ENCODE measurements at places on chromosomes 11 and 22. TPM values are rescaled to one million over a fixed set of nuclear protein-coding genes. Genes with fewer than 3 reads are reported as not detected.

- DNase-seq = no peak
- H3K4me3 ChIP-seq = no peak overlapping the region
- no peaks in the 10 kb centered on the region for H3K36me3 ChIP-seq
- no peak overlapping the region for H3K27ac ChIP-seq
Measured at GRCh38 chr11:133134314-133135173, 397.8 kb downstream of the OPCML start.

The SLC43A3 gene
- total RNA-seq = 49.5 TPM

GRCh38 chr11:1913271-1914060 is 6.0 kb upstream of the TNNT3 start:
- no peak for DNase-seq
- H3K36me3 ChIP-seq = no peaks in the 10 kb centered on the region
- H3K27ac ChIP-seq = no peak overlapping the region
- peaks cover 8% of the 10 kb centered on the region for H3K4me1 ChIP-seq

DNA sequence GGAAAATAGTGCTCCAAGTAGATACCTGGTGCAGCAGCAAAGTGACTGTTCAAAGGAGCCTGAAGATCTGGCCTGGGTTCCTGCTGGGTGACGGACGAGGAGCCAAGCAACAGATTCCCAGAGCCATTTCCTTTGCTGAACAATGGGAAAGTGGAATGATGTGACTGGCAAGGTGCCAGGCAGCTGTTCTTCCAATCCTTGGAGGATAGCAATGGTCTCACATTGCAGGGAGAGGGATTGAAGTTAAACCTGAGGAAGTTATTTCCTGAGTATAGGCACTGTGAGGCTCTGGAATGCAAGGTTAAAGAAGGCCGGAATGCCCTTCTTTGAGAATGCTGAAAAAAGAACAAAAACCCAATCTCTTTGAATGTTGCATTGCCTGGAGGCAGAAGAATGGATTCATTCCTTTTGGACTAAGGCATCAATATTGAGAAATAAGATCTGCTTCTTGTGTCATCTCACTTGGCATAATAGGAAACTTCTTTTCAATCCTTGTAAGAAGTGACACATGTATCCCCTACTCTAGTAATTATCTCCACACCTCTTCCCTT is 223.8 kb downstream of the BLID start:
- no peak overlapping the region for H3K27ac ChIP-seq

The SIAE gene
- 2.8 TPM for total RNA-seq

DNA sequence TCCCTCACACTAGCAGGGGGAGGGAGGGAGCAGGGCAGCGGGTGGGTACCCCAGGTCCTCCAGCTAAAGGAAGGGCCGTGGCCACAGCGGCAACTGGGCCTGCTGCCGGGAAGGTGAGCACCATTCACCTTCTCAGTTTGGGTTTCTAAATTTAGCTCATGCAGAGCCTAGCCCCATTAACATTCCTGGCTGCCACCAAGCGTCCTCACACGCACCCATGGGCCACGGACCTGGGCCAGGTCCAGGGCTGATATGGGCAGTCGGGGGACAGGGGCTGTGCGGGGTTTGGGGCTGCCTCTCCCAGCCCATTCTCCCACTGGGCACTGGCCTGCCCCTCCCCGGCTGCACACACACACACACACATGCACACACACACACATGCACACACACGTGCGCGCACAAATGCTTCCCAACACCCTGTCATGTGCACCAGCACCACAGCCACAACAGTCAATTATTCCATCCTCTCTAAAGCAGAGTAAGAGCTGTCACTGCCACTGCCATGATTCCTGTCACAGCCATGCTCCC is 28.7 kb downstream of the SYT7 start:
- no peak for DNase-seq
- H3K27ac ChIP-seq = no peak overlapping the region
- peaks cover 8% of the 10 kb centered on the region for H3K4me1 ChIP-seq
- peaks cover 92% of the 10 kb centered on the region for H3K27me3 ChIP-seq

The MCHR1 gene
- total RNA-seq = not detected

The PDE2A gene
- not detected for total RNA-seq

DNA sequence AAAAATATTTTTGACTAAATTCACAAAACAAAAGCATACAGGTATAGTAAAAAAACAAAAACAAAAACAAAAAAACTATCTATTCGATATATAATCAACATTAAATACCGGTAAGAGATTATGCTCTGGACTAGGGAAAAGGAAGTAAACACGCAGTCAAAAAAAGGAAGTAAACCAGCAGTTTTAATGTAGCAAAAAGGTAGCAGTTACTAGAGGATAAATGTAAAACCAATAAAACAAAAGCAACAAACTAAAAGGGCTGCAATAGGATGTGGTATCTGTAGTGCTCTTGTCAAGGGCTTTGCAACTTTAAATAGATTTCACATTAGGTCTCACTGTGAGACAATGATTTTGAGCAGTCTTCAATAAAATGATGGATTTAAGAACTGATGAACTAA is 2.4 kb downstream of the TRIM22 start:
- no peak overlapping the region for H3K27ac ChIP-seq
- no peaks in the 10 kb centered on the region for H3K27me3 ChIP-seq

DNA sequence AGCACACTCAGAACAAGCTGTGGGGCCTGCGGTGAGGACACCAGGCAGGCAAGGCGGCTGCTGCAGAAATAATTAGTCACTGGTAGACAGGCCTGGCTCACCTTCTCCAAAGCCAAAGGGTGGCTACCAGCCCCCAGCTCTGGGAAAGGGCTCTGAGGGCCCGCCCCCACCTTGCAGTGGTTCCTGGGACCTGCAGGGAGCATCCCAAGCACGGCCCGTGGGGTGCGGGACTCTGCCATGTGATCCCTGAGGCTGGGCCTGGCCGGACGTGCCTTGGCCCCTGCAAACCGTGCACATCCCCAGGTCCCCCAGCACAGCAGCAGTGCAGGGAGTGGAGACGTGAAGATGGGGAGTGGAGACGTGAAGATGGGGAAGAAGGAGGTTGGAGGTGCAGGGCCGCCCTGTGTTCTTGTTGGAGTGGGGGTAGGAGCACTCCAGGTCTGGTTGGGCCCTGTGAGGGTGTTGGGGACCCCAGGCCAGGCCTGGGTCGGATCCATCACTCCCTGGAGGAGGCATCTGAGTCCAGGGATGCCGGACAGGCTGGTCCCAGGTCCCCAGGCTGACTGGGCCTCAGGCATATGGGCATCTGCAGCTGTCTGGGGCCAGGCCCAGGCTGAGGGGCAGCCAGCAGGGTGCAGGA is 41.9 kb downstream of the RTN4R start:
- H3K36me3 ChIP-seq = no peaks in the 10 kb centered on the region
- DNase-seq = no peak
- no peaks in the 10 kb centered on the region for H3K4me1 ChIP-seq
- H3K27me3 ChIP-seq = peaks cover 28% of the 10 kb centered on the region

DNA sequence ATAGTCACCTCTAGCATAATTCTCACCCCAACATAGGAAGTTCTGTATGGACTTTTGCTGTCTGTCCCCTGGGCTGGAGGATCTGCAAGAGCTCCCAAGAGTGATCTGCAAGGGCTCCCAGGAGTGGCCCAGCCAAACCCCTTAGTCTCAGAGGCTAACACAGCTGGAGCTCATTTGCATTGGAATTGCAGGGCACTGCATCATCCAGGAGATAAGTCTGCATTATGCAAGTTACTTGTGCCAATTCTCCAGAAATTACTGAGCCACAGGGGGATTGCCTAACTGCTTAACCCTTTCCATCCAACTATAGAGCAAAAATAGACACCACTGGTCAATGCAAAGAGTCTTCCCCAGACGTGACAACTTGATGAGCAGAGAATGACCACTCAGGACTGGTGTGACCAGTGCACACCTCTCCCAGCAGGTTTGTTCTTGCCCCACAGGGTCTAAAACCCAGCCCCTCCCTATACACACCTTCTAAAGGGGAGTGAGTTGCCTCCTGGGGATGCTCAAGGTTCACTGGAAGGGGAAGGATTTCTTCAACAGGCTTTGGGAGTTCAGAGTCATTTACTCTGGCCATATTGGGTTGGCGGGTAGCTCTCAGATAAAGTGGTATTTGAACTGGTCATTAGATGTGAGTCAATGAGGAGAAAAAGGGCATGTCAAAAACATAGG is 38.4 kb downstream of the POU2AF3 start:
- no peak overlapping the region for H3K27ac ChIP-seq
- no peak for DNase-seq
- H3K4me1 ChIP-seq = no peaks in the 10 kb centered on the region
- H3K27me3 ChIP-seq = no peaks in the 10 kb centered on the region
- no peak overlapping the region for H3K4me3 ChIP-seq

DNA sequence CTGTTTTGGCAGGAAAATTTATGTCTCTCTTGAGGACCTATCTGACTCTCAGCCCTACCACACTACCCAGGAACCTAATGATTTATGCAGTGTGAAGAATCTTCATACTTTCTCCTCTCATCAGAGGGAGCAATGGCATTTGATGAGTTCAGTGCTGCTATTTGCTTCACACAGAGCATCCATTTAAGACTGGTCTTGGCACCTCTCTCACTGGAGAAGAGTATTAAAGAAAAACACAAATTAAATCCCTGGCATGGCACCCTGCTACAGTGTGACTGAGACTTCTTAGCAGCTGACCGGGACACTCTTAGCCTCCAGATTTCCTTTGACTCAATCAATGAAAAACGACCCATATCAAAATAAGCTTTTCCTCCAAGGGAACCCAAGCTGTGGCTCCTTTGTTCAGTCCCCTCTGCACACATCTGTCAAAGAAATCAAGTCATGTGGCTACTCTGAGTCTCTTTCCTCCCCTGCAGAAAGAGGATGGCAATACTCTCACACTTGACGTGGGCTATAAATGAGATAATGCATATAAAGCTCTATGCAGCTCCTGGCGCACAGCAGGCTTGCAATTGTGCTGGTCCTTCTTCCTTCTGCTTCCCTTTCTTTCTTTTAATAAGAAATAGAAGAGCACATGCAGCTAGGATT is 186.1 kb upstream of the E2F8 start:
- DNase-seq = no peak
- H3K36me3 ChIP-seq = no peaks in the 10 kb centered on the region
- no peak overlapping the region for H3K4me3 ChIP-seq
- H3K27me3 ChIP-seq = no peaks in the 10 kb centered on the region
- no peak overlapping the region for H3K27ac ChIP-seq

DNA sequence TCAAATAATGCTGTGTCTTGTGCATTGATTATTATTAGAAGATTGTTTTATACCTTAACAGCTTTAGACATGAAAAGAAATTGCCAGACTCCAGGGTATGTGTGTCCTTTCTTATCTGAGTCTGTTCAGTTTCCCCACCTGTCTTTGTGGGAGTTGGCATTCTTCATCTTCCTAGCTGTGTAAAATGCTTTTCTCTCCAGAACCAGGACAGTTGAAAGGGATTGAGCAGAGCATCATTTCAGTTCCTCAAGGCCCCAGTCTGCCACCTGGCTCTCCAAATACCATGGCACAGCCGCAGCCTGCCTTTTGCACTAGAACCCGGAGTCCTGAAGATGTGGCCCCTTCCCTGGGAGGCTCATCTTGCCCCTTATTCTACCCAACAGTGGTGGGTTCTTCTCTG is 851.9 kb downstream of the NTM start:
- no peak overlapping the region for H3K4me3 ChIP-seq
- no peaks in the 10 kb centered on the region for H3K36me3 ChIP-seq
- H3K27me3 ChIP-seq = no peaks in the 10 kb centered on the region
- no peak for DNase-seq

GRCh38 chr11:15075162-15075526 is 1.8 kb downstream of the CALCB start:
- H3K4me1 ChIP-seq = 0 out of 2 replicates have a peak, but pooled peaks cover 5% of the 10 kb centered on the region
- no peak for DNase-seq
- no peak overlapping the region for H3K27ac ChIP-seq

- no peaks in the 10 kb centered on the region for H3K4me1 ChIP-seq
- no peaks in the 10 kb centered on the region for H3K36me3 ChIP-seq
- H3K4me3 ChIP-seq = no peak overlapping the region
- no peak for DNase-seq
- H3K27me3 ChIP-seq = no peaks in the 10 kb centered on the region
- H3K27ac ChIP-seq = no peak overlapping the region
Measured at GRCh38 chr11:122423273-122423672, 232.2 kb upstream of the UBASH3B start.

The OR51I1 gene
- total RNA-seq = not detected

DNA sequence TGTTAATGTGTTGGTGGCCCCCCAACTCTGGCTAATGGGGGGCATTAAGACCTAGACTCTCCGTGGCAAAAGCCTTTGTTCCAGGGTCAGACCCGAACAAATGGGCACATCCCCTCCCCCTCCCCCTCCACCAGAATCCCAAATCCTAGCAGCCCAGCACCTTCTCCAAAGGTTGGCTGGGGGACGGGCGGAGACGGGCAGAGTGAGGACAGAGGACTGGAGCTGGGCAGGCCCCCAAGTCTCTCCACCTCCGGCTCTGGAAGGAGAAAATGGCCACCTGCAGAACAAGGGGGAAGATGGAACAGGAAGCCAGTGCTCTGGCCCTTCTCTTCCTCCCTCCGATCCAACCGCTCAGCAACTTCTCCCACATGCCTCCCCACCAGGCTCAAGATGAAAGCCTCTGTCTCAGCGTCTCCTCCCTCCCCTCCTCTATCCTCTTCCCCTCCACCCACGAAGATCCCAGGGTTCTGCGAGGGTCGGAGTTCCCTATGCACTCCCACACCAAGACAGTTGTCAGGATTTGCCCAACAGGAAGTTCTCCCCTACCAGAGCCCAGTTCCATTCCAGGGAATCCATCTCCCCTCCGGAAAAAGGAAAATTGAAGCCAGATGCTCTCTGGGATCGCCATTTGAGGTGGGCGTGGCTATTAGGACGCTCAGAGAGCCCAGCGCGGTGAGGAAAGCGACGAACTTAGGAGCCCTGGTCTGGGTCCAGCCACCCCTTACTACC is 20.1 kb downstream of the ADA2 start:
- H3K27ac ChIP-seq = no peak overlapping the region
- no peaks in the 10 kb centered on the region for H3K36me3 ChIP-seq
- H3K4me3 ChIP-seq = no peak overlapping the region
- no peak for DNase-seq

The MYBPC3 gene
- total RNA-seq = not detected

The PGA3 gene
- not detected for total RNA-seq

- H3K4me1 ChIP-seq = no peaks in the 10 kb centered on the region
- H3K27ac ChIP-seq = no peak overlapping the region
- no peak for DNase-seq
- peaks cover 7% of the 10 kb centered on the region for H3K36me3 ChIP-seq
- no peak overlapping the region for H3K4me3 ChIP-seq
- no peaks in the 10 kb centered on the region for H3K27me3 ChIP-seq
Measured at GRCh38 chr11:46600194-46600960, 6.6 kb upstream of the AMBRA1 start.

The MUC6 gene
- not detected for total RNA-seq

The RANBP1 gene
- 962 TPM for total RNA-seq

- H3K27me3 ChIP-seq = no peaks in the 10 kb centered on the region
- no peaks in the 10 kb centered on the region for H3K36me3 ChIP-seq
- no peak overlapping the region for H3K27ac ChIP-seq
- H3K4me1 ChIP-seq = no peaks in the 10 kb centered on the region
- DNase-seq = no peak
Measured at GRCh38 chr11:8090756-8091155, 9.7 kb downstream of the TUB start.

- no peaks in the 10 kb centered on the region for H3K36me3 ChIP-seq
- no peaks in the 10 kb centered on the region for H3K4me1 ChIP-seq
- peaks cover 4% of the 10 kb centered on the region for H3K27me3 ChIP-seq
- no peak overlapping the region for H3K27ac ChIP-seq
- H3K4me3 ChIP-seq = no peak overlapping the region
- no peak for DNase-seq
Measured at GRCh38 chr11:61111786-61112517, 9.7 kb downstream of the CD5 start.

The LIF gene
- 5.5 TPM for total RNA-seq

Data from SJSA1 (cell line).